ENCODE measurements at places on chromosomes 7 and 10.
A peak's percentile ranks its signal among the peaks of the same experiment; 100 is the strongest.

DNA sequence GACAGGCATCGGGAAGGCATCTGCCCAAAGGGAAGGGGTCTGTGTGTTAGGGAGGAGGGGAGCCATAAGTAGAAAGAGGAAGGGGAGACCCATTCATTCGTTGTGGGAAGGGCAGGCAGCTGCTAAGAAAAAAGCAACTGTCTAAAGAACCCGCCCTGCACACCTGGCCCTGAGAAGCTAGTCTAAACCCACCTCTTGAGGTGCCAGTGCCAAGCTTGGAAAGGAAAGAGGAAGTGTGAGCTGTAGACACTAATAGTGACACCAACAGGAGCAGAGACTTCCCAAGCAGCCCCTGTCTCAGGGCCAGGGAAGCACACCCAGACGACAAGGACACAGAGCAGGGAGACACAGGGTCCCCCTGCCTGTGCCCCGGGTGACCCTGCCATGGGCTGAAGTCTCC lies 40.8 kb upstream of the PRSS58 start:
- DNase-seq = no peak

DNA sequence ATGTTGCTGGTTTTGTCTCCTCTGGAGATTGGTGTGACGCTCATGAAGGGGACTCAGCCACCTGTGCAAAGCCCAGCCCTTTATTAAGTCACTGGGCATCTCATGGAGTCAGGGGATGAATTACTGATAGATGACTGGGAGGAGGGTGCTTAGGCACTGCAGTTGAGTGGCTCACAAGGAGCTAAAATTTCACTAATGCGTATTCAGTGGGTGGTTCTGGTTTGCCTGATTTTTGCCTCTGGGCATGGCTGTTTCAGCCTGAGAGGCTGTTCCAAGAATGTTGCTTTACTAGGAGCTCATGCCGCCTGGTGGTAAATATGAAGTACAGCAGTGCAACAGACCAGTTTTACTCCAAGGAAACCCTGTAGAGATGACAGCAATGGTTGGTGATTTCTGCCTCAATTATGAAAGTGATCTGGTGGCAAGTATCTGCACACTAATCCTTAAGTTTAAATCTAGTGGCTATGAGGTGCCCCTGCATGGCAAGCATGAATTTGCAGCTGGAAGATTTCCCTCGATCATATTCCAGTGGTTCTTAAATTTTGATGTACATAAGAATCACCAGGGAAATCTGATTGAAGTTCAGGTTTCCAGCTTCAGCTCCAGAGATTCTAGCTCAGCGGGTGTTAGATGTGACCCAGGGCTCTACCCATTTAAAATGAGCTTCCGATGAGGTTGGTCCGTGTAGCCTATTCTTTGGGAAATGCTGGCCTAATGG lies 19.9 kb downstream of the ACTA2 start:
- peak; percentile 37 for DNase-seq

DNA sequence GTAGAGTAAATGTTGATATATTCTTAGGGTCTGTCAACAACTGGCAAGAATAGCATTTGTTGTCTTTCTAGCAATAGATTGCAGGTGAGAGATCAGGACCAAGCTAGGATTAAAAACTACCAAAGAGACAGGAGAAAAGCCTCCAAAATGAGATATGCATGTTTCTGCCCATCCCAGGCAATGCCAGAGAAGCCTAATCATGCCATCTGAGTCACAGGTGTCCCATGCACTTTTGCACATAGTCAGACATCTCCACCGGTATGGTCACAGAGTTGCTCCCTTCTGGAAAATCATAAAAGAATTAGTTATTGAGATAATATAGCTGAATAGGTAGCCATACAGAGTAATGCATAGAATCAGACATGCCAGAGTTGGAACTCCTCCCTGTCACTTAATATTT lies 50.6 kb downstream of the PDK4 start:
- no peak for DNase-seq

- no peak for DNase-seq
These were observed 29.5 kb downstream of the RAB11FIP2 start for GRCh38 chr10:118017071-118017740.

DNA sequence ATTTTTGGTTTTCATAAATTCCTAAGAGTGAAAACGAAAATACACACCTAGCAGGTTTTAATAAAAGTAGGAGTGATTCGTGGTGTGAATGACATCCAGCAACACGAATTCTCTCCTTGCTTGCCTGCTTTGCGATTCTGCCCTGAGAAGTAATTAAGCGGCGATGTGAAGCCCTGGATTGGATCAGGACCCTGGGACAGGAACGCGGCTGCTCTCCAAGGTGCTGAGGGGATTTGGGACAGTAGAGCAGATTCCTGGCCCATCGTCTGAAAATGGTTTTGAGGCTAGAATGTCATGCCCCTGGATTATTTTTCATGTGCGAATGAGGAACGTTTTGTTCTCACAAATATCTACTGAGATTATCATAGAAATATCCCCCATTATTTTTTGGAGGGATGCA lies 7.8 kb downstream of the NPS start:
- no peak for DNase-seq

GRCh38 chr10:104809288-104810090 lies 168.4 kb downstream of the SORCS3 start:
- no peak for DNase-seq

DNA sequence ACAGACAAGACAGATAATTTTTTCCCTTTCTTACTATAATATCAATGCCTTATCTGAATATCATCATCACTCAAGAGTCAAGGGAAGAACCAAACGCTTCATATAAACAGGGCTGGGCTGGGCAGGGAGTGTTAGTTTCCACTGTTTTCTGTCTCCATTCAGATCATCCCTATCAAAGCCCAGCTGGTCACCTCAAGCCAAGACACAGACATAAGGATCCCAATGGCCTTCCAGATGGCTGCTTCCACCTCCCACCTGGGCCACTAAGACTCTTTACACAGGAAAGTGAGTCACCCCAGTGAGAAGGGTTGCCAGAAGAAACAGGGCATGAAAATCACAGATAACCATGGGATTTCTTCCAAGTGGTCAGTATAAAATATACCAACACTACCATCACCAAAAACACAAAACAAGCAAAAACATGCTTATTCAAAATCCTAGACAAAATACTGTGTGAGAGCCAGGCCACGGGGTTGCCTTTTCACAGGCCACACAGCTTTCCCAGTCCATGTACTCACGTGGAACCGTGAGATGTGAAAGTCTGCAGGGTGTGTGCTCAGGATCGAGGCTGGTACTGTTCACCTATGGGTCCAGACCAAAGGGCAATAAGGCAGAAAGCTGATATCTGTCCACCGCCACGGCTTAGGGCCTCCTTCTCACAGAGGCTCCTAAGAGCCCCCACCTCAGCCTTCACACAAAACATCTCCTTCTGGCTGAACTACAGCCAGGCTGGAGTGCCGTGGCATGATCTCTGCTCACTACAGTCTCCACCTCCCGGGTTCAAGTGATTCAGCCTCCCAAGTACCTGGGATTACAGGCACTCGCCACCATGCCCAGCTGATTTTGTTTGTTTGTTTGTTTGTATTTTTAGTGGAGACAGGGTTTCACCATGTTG lies 5.7 kb downstream of the PRSS1 start:
- DNase-seq = no peak

DNA sequence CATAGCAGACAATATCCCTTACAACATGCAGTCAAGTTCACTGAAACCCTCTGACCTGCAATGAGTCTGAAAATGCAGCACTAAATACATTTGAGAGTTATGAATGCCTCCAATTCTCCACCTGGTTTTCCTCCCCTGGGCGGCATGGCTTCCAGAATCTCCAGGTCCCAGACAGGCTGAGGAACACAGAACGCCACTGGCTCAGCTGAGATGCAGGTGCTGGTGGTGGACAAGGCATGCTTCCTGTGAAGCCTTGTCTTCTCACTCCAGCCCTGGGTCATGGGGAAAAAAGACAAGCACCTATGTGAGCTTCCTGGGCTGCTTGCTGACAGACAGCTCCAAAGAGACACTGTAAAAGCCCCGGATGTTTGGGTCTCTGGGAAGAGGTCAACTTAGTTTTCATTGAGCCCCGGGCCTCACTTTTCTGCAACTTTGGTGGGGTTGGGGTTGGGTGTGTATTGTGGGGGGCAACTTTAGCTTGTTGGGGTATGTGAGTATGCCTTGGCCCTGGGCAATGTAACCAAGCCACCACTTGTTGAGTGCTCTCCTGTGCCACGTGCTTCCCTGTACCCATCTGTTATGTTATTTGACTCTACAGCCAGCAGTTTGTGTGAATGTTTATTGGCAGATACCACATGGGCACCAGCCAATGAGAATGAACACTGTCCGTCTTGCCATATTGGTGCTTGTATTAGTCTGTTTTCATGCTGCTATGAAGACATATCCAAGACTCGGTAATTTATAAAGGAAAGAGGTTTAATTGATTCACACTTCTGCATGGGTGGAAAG lies 127.8 kb downstream of the EMX2 start:
- no peak for DNase-seq

DNA sequence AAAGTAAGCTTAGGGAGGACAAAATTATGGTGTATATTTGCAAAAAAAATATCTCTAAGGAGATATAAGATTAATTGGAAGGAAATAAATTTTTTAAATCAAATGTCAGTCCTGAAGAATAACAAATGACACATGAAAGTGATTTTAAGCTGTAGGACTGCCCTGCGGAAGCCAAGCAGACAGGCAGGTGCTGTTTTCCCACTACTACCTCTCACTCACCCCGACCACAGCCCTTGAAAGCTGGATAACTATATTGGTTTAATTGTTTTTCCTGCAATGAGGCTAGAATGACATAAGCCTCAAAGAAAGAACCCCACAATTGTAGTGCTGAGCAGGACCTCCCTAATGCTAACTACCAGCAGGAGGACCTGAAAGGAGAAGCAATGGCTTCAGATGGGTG lies 68.6 kb upstream of the VIPR2 start:
- DNase-seq = no peak

GRCh38 chr10:72470666-72471065 lies 115.9 kb upstream of the DNAJB12 start:
- no peak for DNase-seq

DNA sequence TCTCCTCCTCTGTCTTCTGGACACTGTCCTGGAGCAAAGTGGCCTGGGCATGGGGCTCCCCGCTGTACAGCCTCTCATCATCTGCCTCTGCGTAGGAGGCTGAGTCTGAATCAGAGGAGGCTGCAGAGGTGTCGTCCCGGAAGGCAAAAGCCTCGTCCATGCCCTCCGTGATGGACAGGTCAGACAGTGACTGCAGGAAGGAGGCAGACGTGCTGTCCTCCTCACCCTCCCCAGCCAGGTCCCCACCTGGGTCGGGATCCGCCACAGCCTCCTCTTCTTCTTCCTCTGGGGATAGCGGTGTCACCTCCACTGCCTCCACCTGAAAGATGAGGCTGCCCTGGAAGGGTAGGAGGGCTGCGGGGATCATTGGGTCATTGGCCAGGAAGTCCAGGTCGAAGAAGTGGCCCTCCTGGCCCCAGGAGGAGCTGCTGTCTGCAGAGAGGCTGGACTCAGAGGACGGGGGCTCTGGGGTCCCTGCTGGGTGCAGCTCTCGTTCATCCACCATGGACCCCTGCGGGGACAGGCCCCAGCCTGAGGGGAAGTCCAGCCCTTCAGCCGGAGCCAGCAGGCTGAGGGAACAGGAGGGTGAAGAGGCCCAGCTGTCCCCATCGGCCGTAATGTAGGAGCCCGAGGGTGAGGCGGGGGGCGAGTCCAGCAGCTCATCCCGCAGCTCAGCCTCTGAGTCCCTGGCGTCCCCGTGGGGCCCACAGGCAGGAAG lies 3.7 kb downstream of the NACAD start:
- DNase-seq = no peak

GRCh38 chr7:99674995-99675742 lies 4.6 kb downstream of the CYP3A5 start:
- DNase-seq = no peak

- no peak for DNase-seq
These were observed 19.5 kb upstream of the C10orf95 start for GRCh38 chr10:102470579-102471546.

DNA sequence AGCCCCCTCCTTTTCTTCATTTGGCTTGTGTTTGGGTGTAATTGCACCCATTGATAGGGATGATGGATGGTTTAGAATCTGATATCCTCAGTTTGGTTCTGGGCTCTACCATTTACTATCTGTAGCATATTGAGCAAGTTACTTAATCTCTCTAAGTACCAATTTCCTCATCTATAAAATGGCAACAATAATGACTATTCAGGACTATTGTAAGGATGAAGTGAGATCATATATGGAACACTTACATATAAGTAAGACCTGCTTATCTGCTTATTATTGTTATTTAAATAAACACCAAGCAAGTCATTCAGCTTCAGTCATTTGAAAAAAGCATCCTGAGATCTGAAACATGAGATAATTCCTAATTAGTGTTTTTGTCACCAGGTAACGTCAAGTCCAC lies 127.0 kb downstream of the SEC23IP start:
- no peak for DNase-seq

DNA sequence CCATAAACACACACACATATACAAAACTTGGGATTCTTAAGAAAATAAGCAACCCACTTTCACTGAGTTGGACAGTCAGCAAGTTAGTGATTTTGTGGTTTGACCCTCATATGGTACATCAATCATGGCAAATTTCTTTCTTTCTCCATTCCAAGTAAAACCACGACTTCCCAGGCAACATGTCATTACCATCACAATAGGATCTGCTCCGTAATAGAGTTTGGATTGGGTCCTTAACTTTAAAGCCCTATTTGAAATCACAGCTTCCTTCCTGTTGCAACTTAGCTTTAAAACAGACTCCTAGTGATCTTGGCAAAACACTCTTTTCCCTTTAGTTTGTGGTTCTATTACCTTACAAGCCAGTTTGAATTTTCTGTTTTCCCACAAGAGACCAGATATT lies 483.6 kb downstream of the INHBA start:
- no peak for DNase-seq

DNA sequence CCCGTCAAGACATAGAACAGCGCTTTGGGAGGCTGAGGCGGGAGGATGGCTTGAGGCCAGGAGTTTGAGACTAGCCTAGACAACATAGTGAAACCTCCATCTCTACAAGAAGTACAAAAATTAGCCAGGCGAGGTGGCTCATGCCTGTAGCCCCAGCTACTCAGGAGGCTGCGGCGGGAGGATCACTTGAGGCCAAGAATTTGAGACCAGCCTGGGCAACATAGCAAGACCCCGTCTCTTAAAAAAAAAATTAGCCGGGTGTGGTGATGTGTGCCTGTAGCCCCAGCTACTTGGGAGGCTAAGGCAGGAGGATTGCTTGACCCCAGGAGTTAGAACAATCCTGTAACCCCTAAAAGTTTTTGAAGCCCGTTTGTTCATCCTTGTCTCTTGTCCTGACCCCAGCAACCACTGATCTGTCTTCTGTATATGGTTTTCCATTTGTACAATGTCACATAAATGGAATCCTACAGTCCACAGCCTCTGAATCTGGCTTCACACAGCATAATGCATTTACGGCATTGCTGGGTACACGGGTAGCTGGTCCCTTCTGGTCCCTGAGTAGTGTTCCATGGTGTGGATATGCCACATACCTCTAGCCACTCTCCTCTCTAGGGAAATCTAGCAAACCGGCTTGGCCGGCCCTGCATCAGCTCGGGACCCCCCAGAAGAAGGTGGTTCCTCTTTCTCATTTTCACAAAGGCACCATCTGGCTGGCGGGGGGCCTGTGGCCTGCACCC lies 8.4 kb downstream of the GTF2IRD1 start:
- DNase-seq = no peak

DNA sequence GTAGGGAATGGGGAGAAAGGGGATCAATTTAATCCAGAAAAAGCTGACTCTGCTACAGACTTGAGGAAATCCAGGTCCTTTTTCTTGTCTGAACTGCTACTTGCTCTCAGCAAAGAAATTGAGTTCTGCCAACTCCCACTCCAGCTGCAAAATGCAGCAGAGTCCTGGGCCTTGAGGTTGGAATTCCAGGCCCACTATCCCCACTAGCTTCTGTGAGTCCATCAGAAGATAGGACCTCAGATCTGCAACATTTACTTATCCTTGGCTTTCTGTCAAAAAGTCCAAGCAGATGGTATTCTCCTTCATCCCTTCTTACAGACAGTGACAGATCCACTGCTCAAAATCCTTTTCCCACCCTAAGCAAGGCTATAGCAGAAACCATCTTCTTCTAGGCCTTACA lies 219.2 kb downstream of the ARHGAP12 start:
- DNase-seq = no peak

All from activated CD4-positive, alpha-beta T cell treated with anti-CD3 and anti-CD28 coated beads, Interleukin-2, amount 50 U/mL, for 24 hours (primary cell).